ENCODE measurements at places on chromosomes 13 and 19.

- DNase-seq: no peak
Observed at GRCh38 chr13:84130495-84131114, 248.3 kb upstream of the SLITRK1 start.

DNA sequence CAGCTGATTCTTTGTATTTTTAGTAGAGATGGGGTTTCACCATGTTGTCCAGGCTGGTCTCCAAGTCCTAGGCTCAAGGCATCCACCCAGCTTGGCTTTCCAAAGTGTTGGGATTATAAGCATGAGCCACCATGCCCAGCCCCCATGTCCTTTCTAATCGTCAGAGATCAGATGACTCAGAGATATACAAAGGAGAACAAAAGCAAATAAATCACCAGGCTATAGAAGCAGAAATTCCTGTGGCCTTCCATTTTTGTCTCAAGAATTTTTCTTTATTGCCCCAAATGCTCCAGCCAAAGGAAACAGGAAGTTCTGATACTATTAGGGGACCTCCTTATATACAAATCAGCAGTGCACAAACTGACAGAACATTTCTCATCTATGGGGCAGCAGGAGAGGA lies 207.8 kb downstream of the RFC3 start:
- DNase-seq: no peak

DNA sequence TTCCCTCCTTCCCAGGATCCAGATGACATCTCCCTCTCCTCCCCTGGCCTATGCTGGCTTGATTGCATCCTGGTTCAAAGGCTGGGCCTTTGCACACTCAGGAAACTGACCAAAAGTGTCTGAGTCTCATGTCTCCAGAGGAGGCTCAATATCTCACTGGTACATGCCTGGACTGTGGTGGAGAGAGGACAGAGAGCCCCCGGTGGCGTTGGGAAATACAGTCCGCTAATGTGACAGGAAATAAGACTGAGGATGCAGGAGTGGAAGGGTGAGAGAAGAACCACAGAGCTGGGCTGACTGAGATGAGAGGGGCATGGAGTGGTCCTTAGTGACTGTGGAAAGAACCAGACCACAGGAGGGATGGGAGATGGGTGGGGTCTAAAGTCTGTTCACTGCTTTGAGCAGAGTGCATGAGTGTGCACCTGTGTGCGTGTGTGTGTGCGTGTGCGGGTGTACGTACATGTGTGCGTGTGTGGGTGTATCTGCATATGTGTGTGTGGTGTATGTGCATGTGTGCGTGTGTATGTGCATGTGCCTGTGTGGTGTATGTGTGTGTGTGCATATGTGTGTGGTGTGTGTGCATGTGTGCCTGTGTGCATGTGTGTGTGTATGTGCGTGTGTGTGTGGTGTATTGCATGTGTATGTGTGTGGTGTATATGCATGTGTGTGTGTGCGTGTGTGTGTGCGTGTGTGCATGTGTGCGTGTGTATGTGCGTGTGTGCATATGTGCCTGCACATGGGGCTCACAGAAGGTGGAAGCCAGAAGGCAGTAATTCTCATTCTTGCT lies 1.9 kb downstream of the SIGLEC5 start:
- no peak for DNase-seq

DNA sequence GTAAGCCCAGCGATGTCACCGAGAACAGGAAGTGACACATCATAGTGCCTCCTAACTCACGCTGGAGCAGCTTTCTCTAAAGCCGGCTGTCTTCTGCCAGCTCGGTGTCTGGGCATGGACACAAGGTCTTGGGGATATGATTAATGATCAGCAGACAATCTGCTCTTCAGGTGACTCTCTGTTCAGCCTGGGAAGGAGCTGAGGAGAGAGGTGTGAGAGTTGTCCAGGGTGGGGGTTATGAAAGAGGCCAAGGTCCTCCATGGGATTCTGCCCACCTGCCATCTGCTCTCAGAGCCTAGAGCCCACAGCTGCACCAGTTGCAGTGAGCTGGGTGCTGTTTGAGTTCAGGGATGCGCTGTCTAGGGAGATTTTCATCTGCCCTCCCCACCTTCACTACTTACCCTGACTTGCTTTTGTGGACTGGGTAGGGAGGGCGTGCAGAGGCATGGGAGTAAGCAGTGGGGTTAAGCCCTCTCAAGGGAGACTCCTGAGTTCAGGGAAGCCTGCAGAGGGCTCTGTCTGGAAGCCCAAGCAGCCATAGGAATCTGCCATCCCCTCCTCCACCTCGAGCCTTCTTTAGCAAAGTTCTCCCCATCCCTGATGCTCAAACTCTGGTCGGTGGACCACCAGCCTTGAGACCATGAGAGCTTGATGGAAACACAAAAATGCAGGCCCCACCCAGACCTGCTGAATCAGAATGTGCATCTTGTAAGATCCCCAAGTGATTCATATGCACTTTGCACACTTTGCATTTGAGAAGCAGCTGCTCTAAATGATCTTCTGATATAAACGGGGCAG lies 539.7 kb downstream of the RFC3 start:
- DNase-seq: no peak

- DNase-seq: no peak
Observed at GRCh38 chr13:24185591-24186232, 25.2 kb downstream of the SPATA13 start.

Measured in NCI-H526 treated with DMSO at 0.1 percent for 48 hours (cell line).